ENCODE measurements at places on chromosomes 4 and X.

- DNase-seq: no peak
These were observed 167.9 kb downstream of the PRDM5 start for GRCh38 chr4:120754590-120754989.

GRCh38 chr4:125323654-125324053, 8.9 kb downstream of the FAT4 start:
- no peak for DNase-seq

DNA sequence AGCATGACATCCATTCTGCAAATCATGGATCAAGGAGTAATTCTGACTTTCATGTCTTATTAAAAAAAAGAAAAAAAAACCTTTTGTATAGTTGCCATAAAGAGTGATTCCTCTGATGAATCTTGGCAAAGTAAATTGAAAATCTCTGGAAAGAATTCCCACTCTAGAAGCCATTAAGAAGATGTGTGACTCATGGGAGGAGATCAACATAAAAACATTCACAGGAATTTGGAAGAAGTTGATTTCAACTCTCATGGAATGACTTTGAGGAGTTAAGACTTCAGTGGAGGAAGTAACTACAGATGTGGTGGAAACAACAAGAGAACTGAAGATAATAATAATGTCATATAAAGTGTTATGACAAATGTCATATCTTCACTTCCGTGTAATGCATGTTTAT, 204.2 kb downstream of the PABPC4L start:
- no peak for DNase-seq

DNA sequence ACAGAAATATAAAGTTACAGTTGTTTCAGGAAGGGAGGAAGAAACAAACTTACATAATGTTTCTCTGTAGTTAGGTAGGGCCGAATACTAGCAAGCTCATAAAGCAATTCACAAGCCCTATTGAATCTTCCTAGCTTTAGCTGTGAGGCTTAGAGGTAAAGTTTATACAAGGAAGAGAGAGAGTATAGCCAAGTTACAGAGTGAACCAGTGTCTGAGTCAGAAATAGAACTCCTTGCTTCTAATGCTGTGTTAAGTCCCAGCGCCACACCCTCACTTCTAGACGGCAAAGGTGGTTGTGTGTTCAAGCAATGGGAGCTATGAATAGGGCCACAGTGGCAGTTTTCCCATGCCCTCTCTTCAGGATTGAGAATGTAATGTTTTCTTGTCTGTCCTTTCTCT, 6.1 kb downstream of the LPAR4 start:
- no peak for DNase-seq
